ENCODE measurements at places on chromosomes 2 and 18.

DNA sequence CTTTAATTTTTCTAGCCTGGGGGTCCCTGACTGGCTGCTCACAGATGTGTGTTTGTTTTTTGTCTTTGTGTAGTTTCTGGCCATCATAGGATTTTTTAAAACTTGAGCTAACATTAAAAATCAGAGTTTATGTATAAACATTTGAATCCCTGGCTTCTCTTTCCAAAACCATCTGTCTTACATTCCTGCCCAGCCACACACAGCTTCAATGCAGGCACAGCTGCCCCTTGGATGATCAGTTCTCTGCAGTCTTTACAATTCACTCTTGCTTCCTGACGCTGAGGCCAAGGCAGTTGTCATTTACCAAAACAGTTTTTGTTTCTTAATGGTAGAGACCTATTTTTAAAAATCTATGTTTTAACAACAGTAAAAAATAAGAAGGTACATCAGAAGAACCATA lies 169.2 kb upstream of the LRRTM1 start:
- no peak for DNase-seq

GRCh38 chr2:120424274-120424796 lies 78.4 kb downstream of the INHBB start:
- no peak for DNase-seq

DNA sequence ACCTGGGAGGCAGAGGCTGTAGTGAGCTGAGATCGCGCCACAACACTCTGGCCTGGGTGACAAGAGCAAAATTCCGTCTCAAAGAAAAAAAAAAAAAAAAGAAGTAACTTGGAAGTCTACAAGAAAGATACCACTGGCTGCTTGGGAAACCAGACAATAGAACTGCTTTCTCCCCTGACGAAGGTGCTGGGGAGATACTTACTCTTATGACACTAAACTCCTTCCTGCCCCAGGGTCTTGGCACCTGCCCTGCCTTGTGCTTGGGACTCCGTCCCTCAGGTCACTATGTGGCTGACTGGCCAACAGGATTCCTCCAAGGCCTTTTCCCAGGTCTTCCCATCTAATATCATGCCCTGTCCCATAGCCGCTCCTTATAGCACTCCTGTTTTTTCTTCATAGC lies 30.7 kb downstream of the INPP5D start:
- no peak for DNase-seq

GRCh38 chr2:44713170-44713569 lies 228.3 kb upstream of the SIX3 start:
- no peak for DNase-seq

GRCh38 chr2:159600752-159601151 lies 15.6 kb downstream of the BAZ2B start:
- DNase-seq = no peak

DNA sequence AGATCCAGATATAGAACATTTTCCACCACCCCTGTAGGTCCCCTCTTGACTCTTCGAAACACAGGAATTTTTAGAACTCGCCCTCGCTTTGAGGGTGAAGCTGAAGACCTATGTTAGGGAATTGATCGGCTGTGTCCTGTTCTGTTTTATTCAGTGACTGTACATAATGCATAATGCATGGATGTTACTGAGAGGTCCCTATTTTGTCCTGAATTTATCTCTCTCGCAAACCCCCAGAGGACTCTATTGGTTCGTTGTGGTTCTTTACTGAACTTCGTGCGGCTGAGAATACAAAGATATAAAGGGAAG lies 431 bp upstream of the EIF5B start:
- no peak for DNase-seq

GRCh38 chr2:31651736-31652135 lies 71.0 kb upstream of the SRD5A2 start:
- DNase-seq = no peak

DNA sequence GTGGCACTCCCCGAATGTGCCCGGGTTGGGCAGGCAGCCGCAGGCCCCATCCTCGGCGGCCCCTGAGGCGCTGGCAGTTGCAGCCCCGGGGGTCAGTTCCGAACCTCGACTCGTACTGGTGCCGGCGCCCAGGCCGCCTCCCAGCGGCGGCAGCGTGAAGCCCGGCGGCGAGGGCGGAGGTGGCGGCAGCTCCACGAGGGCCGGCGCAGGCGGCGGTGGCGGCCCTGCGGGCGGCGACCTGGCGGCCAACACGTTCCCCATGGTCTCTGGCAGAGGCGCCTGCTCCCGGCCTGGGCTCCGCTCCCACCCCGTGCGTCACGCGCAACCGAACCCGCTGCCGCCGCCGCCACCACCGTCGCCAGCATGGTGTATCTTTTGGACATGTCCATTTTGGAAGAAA lies 196.3 kb downstream of the CCDC74A start:
- no peak for DNase-seq

Measured in hematopoietic multipotent progenitor cell treated with erythropoietin and hydrocortisone succinate and interleukin-3 and kit ligand, for 15 days (in vitro differentiated cells).